ENCODE measurements at places on chromosomes 16 and 17. TPM values are rescaled to one million over a fixed set of nuclear protein-coding genes. Genes with fewer than 3 reads are reported as not detected.

ARRB2 gene
- 21.5 TPM for polyA plus RNA-seq

GDPD3 gene
- not detected for polyA plus RNA-seq

PYDC1 gene
- not detected for polyA plus RNA-seq

ADGRG3 gene
- polyA plus RNA-seq: not detected

FAM234A gene
- 31.5 TPM for polyA plus RNA-seq

DOC2A gene
- polyA plus RNA-seq: not detected

TP53TG3 gene
- polyA plus RNA-seq: not detected

CDYL2 gene
- polyA plus RNA-seq: 0.69 TPM

SLC6A2 gene
- polyA plus RNA-seq: not detected

PDE6G gene
- polyA plus RNA-seq: 1.5 TPM

KCNH6 gene
- polyA plus RNA-seq: not detected

GSPT1 gene
- 77.7 TPM for polyA plus RNA-seq

BCAR1 gene
- polyA plus RNA-seq: not detected

OTOP3 gene
- not detected for polyA plus RNA-seq

ZSCAN10 gene
- not detected for polyA plus RNA-seq

SPN gene
- 11.0 TPM for polyA plus RNA-seq

TBX6 gene
- not detected for polyA plus RNA-seq

VAT1L gene
- not detected for polyA plus RNA-seq

MPV17L gene
- polyA plus RNA-seq: 0.04 TPM

CARD14 gene
- not detected for polyA plus RNA-seq

TBC1D3C gene
- polyA plus RNA-seq: not detected

KRTAP1-1 gene
- polyA plus RNA-seq: not detected

GGA3 gene
- 27.8 TPM for polyA plus RNA-seq

OR2C1 gene
- not detected for polyA plus RNA-seq

CTRB2 gene
- not detected for polyA plus RNA-seq

ACSF2 gene
- polyA plus RNA-seq: 28.6 TPM

CACNA1H gene
- polyA plus RNA-seq: not detected

RASD1 gene
- 0.73 TPM for polyA plus RNA-seq

CTF1 gene
- polyA plus RNA-seq: not detected

ABCC11 gene
- not detected for polyA plus RNA-seq

ABCA8 gene
- polyA plus RNA-seq: not detected

USP43 gene
- not detected for polyA plus RNA-seq

KRT27 gene
- polyA plus RNA-seq: not detected

PPP1R1B gene
- polyA plus RNA-seq: not detected

GDE1 gene
- 28.4 TPM for polyA plus RNA-seq

UTS2R gene
- not detected for polyA plus RNA-seq

USP10 gene
- polyA plus RNA-seq: 95.8 TPM

CCL8 gene
- not detected for polyA plus RNA-seq

YBX2 gene
- not detected for polyA plus RNA-seq

SDR42E2 gene
- 0.20 TPM for polyA plus RNA-seq

ARSG gene
- 10.6 TPM for polyA plus RNA-seq

EVPL gene
- polyA plus RNA-seq: not detected

KRTAP9-2 gene
- polyA plus RNA-seq: not detected

C16orf89 gene
- polyA plus RNA-seq: not detected

CHST4 gene
- not detected for polyA plus RNA-seq

RASL10B gene
- not detected for polyA plus RNA-seq

EMP2 gene
- polyA plus RNA-seq: not detected

TSPOAP1 gene
- polyA plus RNA-seq: 1.3 TPM

FOXJ1 gene
- not detected for polyA plus RNA-seq

SLC13A2 gene
- polyA plus RNA-seq: not detected

RPTOR gene
- 9.9 TPM for polyA plus RNA-seq

NPIPA2 gene
- not detected for polyA plus RNA-seq

KLHL10 gene
- polyA plus RNA-seq: 0.16 TPM

TEKT5 gene
- not detected for polyA plus RNA-seq

DLX4 gene
- not detected for polyA plus RNA-seq

MRPS7 gene
- polyA plus RNA-seq: 101 TPM

NKD1 gene
- polyA plus RNA-seq: not detected

BCL6B gene
- 0.33 TPM for polyA plus RNA-seq

KRTAP9-8 gene
- polyA plus RNA-seq: not detected
